Activated gamma-delta T cell treated with anti-CD3 and anti-CD28 coated beads, Interleukin-2, amount 50 U/mL, for 16 hours (primary cell): ENCODE measurements at places on chromosomes 11 and 22.

GRCh38 chr22:45399712-45400445, 13.5 kb downstream of the SMC1B start:
- DNase-seq, result no peak

GRCh38 chr11:69166218-69167115, 10.7 kb downstream of the SMIM38 start:
- peak; percentile 20 for DNase-seq

DNA sequence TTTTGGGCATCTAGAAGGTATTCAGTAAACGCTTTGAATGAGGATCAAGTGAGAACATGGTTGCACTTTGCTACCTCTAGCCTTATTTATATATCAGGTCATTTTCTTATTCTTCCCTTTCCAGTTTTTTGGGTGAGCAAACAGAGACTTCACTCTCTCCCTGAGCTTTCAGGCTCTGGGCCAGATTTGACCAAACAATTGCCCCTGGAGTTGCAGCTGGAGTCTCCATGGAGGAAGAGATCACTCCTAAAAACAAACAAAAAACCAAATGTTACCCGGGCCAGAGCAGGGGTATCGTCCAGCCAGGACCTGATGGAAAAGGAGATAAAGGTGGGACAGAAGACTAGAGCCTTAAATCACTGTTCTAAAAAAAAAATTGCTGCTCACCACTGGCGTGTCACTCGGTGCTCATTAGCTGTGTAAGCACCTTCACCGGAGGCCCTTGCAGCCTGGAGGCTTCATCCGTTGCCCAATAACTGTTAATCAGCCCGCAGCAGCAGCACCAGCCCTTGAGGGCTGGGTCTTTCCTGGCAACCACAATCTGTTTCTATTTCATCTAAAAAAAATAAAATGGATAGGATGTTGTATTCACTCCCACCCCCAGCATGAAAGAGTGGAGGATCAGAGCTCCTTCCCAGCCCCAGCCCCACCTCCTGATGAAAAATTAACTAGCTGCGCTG, 125.0 kb downstream of the PKNOX2 start:
- DNase-seq, result no peak

DNA sequence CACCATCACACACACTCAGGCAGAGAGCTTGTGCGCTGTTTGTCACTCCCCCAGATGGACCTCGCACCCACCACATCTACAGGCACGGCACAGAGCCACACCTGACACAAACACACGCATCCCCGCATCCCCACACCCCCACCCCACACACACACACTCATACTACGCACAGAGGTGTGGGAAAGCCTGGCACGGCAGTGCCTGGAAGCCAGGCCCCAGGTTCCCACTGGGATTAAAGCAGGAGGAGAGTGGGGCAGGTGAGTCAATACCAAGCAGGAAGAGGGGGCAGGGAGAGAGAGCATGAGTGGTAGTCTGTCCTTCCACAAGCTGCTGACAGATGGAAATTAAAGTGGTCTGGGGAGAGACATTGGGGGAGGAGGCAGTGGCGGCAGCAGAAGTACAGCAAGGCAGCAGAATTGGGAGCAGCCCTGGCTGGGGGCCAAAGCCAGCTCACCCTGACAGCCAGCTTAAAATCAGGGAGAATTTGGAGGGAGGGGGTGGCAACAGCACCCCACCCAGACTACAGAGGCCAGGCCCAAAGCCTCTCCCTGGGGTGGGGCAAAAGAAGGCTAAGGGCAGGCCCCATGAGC, 20.7 kb downstream of the TNKS1BP1 start:
- no peak for DNase-seq

- no peak for DNase-seq
Measured at GRCh38 chr11:133070791-133071190, 461.5 kb downstream of the OPCML start.

DNA sequence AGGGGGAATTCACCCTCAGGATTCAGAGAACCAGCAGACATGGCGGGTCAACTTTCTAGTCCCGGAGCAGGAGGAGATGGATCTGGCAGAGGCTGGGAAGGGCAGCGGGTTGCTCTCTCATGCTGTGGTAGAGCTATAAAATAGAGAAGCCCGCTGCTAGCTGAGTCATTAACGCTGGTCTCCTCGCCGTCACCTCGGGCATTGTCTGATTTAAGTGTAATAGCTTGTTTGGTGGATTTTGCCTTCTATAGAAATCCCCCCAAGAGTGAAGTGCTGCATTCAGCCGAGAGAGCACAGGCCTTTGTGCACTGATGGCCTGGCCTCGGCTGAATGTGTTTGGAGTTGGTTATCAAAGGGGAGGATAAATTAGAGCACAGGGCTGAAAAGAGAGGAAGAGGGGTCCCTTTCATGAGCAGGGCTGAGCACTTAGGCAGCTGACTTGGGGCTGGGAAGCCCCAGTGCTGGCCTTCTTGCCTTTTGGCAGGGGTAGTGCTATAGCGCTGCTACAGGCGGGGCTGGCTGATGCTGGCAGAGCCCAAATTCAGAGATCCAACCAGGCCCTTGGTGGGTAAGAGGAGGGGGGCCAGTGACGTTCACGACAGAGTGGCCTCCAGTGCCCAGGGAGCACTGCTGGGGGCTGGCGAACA, 161.1 kb upstream of the CADM1 start:
- no peak for DNase-seq

GRCh38 chr22:29122041-29122440, 49.2 kb downstream of the KREMEN1 start:
- DNase-seq, result no peak

GRCh38 chr11:100741866-100742625, 55.0 kb downstream of the ARHGAP42 start:
- no peak for DNase-seq

DNA sequence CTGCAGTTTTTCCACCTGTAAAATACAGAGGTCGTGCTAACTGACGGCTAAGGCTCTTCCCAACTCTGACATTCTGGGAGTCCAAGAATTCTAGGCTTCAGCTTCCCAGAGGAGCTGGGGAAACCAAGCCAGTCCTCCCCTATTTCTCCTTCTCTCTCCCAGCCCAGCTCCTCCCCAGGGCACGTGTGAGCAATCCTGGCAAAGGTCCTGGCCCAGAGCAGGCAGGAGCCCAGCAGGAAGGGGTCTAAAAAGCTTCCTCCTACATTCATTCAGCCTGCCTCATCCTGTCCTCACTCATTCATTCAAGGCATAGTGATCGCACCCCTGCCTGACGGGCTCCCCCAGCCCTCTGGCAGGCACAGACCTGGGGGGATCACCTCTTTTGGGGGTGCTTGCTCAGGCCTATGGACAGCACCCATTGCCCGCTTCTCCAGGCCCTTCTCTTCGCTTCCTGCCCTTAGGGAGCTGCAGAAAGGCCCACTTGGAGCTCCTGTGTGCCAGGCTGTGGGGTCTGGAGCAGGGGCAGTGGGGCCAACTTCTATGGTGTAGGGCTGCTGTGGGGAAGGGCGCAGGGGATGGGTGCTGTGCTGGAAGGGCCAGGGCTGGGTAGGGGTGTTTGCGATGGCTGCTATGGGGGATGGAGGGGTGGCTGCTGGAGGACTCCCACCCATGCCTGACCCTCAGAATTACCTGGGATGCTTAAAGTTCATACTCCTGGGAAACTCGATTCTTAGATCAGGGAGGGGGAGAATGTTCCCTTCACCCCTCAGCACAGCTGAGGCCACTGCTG, 9.8 kb downstream of the KCNC1 start:
- no peak for DNase-seq
